ENCODE measurements at places on chromosomes 4 and X.

- DNase-seq, result no peak
These were observed 25.8 kb upstream of the AMELX start for GRCh38 chrX:11267425-11267824.

GRCh38 chr4:37978248-37978924 lies 18.2 kb downstream of the PTTG2 start:
- no peak for DNase-seq

DNA sequence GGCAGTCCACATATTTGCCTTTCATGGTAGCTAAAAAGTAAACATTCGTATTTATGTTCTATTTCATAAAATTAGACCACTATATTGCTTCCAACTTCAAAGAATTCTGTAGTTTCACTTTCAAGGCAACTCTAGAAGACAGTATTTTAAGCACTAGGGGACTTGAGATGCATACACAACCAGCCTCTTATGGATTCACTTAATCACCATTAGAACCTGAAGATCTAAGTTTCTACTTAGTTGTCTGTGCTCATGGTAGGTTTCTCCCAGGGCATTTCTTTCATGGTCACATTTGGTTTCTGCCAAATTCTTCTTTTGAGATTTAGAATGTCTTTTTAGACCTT lies 209.9 kb upstream of the HCCS start:
- DNase-seq, result no peak

- DNase-seq, result no peak
These were observed 39.1 kb downstream of the CLOCK start for GRCh38 chr4:55507612-55508011.

- DNase-seq, result no peak
These were observed 52.6 kb downstream of the RPS3A start for GRCh38 chr4:151152028-151152427.

DNA sequence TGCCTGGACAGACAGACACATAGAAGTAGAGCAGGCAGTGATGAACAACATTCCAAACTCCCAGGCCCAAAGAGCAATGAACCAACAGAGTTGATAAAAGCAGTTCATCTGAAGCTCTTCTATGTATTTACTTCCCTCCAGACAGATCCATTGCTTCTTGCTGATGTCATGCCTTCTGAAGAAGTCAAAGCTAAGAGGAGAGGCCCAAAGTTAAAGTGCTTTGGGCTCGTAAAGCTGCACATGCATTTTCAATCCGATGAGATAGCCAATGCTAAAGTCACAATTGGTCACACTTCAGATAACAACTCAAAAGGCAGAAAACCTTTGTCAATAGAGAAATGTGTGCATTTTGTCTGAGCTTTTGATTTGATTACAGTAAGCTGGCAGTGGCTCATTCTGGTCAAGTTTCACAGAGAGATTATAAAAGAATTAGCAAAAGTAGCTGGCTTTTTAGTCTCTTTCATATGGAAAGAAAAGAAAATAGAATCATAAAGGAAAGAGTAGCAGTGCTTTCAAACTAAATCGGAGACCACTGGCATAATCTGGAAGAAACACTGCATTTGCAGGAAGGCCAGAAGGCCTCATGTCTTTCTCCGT lies 82.0 kb downstream of the GPC4 start:
- DNase-seq, result no peak

DNA sequence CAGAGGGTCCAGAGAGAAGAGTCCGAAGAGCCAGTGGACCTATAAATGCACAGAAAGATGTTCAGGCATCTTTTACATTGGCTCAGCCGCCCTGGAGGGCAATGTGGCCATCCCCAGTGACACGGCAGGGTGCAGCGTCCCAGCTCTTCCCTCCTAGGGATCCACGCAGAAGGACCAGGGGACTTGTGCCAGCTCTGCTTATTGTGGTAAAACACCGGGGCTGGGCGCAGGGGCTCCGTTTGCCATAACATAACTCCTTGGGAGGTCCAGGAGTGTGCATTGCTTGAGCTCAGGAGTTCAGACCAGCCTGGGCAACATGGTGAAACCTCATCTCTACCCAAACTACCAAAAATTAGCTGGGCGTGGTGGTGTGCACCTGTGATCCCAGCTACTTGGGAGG lies 70.2 kb downstream of the CPZ start:
- DNase-seq, result no peak

DNA sequence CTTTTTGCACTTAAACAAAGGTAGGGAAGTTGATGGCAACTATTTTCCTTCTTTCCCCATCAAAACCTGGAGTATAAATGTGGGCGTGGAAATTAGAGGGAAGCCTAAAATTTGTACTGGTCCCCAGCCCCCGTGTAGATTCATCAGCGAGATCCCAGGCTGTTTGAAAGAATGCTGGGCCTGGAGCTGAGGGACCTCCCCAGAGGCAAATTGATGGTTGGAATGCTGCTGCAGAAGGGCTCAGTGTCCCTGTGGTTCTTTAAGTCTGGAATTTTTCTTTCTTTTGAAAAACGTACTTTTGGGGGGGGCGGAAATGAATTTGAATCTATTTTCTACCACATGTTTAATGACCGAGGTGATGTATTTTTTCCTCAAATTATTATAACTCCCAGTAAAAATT lies 197.2 kb downstream of the CBR4 start:
- DNase-seq, result no peak

DNA sequence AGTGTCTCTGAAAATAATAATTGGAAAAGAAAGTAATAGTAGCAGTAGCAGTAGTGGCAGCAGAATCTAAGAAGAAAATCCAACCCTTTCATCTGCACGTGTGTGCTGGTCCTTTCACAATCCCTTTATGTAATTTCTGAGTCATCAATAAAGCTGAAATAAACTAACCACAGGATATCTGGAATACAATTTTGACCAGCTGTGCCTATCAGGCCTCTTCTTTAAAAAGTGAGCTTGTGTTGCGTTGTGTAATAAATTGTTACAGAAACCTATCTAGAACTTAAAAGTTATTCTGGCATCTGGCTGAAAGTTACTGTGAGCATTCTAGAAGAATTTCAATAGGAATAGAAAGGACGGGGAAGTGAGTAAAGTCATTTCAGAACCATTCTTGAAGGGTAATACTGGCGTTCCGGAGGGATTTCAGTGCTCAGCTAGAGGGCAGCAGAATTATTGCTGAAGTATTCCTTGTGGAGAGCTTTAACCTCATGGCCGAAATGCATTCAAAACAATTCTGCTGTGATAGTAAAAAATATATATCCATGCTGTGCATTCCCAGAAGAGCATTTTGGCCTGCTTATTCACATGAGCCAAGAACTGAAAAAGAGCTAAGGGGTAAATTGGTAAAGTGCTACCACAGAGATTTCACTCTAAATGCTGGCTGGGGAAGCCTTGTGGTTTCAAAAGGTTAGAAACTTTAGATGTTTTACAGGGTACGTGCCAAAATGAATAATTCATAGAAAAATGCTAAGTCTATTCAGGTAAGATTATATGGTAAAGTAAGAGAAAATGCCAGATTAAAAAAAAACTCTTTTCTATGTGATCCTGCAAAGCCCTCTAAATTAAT lies 260.6 kb downstream of the NKX6-1 start:
- peak; percentile 41 for DNase-seq

- no peak for DNase-seq
These were observed 9.8 kb downstream of the SPP1 start for GRCh38 chr4:87985097-87985886.

- DNase-seq, result peak; percentile 56
These were observed 34.4 kb downstream of the NFKB1 start for GRCh38 chr4:102535398-102536082.

- no peak for DNase-seq
These were observed 579.4 kb downstream of the GRXCR1 start for GRCh38 chr4:43471950-43472349.

- no peak for DNase-seq
These were observed 6.8 kb downstream of the MECP2 start for GRCh38 chrX:154090731-154091130.

- DNase-seq, result no peak
These were observed 108.5 kb downstream of the HMX1 start for GRCh38 chr4:8762951-8763735.

DNA sequence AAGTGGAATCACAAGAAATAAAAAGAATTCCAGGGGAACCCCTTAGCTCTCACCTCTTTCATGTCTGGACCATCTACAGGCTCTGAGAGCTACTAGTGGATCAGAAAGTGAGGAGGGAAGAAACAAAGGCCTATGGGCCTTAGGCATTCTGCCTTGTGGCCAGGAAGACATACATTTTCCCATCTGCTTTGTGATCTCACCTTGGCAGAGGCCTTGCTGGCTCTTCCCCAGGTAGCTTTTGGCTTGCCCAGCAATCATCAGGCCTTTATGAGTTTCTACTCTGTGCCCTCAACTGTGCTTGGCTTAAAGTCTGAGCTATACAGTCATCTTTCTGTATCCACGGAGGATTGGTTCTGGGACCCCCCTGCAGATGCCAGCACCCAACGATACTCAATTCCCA lies 28.3 kb upstream of the CD99L2 start:
- no peak for DNase-seq

GRCh38 chrX:99301990-99302389 lies 1108.1 kb downstream of the PCDH19 start:
- DNase-seq, result no peak

DNA sequence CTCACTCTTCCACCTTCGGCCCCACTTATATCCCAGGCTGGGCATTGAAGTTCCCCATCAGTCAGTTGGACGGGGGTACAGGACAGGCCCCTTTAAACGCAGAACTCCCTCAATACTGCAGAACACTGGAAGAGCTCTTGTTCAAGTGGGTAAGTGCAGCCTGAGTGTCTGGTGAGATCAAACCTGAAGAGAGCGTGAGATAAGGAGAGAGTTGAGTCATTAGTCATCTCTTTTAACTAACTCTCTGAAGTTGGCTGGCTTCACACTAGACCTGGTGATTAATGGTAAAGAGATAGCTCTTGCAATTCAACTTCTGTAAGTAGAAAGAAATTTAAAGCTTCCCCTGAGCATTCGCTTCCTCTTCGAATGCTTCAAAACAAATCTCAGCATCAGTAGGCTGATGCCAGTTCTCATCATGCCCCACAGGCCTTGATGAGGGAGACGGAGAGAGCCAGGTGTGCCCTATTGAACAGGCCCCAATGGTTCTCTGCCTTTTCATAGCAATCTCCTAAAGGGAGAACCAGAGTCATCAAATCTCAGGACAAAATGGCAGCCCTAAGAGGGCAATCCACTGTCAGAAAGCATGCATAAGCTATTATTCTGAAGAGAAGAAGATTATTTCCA lies 41.0 kb upstream of the JADE1 start:
- no peak for DNase-seq

DNA sequence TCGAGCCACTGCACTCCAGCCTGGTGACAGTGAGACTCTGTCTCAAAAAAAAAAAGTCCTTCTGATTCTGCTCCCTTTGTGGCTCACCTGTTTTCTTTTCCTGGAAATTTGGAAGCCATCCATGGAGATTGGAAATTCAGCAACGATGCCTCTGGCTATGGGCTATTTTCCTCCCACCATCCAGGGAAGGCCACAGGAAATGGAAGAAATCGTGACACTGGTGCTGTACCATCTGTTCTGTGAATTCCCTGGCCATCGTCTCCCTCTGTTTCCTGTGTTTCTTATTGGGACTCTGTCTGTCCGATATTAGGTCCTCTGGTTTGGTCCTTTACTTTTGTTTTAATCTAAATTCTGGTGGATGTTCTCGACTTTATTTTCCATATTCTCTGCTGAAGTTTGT lies 29.4 kb upstream of the ADRA2C start:
- no peak for DNase-seq

DNA sequence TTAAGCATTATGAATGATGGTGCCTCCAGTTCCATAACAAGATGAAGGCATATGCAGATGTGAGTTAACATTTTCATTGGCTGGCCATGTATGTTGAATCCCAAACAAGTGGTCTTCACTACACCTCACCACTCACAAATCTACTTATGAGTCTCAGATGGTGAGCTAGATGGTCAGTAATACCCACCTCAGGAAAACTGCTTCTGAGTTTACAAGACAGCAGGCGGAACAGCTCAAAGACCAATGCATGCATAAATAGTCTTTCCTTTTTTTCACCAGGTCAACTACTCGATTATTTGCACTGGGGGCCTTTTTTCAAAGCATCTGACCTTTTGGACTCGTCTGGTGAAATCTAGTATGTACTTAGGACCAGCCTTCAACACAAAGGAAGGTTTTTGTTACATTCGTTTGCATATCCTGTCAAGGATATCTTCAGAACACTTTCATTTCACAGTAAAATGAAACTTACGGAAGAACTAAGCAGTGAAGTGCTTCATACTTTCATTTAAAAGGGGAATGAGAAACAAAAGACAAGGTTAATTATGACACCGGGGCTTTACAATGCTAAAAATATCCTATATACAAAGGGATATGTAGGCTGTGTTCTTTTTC lies 23.1 kb upstream of the TLR7 start:
- no peak for DNase-seq

DNA sequence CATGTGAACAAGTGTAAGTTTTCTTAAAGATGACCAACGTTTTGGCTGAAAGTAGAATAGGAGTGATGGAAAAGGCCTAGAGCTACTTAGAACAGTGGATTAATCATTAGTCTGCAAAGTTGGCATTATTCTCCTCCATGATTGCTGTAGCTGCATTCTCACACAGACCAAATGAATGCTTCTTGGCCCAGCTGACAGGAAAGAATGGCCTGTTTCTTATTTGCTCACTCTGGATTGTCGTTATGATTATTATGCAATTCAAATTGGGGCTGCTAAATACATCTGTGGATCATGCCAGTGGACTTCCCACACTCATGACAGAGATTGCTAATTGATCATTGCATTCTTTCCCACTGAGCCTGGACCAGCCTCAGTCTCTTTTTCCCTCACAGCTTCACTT lies 285.0 kb downstream of the STIM2 start:
- DNase-seq, result no peak

DNA sequence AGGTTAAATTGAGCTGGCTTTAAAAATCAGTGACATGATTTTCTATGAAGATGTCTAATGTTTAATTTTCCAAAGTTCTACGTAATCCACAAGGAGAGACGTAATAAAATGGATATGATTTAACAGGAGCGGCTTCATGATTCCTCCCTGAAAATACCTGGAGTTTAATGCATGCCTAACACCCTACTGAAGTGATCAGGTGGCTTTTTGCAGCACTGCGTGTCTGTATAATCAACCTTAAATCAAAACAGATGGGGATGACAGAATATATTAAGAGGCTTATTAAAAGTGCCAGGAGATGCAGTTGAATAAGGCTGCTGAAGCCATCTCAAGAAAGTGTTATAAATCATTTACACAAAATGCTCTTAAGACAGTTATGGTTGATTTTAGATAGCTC lies 112.4 kb upstream of the TLR3 start:
- DNase-seq, result no peak

GRCh38 chr4:108391701-108392455 lies 223.1 kb upstream of the LEF1 start:
- DNase-seq, result no peak

DNA sequence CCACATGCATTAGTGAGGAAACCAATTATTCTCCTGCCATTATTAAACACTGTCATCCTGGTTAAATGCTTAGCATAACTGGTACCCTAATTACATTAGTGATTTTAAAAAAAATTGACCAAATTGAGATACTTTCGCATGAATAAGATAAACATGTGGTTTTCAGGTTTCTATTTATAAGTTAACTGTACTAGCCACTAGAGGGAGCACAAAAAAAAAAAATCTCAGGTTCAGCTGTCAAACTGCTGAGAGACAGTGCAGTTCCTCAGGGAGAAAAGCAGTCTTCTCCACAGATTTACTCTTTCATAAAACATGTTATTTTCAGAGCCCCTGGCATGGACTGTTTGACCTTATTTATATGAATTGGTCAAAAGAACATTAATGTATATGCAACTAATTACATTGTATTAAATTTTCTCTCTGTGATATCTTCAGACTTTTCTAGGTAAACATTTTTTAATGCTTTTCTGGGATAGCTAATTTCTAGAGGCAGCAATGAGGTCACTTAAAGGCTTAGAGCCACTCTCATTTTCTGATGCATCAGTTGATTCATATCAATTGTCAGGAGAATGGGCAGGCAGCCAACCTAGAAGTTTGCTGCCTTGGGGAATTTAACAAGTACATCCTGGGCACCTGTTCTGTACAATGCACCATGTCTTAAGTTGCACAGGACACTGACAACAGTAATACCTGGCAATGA lies 167.5 kb downstream of the CDS1 start:
- peak; percentile 22 for DNase-seq
